ENCODE measurements at places on chromosomes 5 and 9. TPM values are rescaled to one million over a fixed set of nuclear protein-coding genes. Genes with fewer than 3 reads are reported as not detected.

GRCh38 chr5:67723873-67724272, 491.7 kb upstream of the PIK3R1 start:
- no peak for DNase-seq

DNA sequence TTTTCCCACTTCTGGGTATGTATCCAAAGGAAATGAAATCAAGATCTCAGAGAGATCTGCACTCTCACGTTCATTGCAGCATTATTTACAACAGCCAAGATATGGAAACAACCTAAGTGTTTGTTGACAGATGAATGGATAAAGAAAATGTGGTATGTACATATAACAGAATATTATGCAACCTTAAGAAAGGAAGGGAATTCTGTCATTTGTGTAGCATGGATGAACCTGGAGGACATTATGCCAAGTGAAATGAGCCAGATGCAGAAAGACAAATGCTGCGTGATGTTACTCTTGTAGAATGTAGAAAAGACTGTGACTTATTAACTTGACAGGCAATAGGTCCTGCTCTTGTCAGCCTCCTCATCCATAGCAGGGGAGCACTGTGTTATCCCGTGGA, 31.4 kb downstream of the PPARGC1B start:
- DNase-seq: no peak

- no peak for DNase-seq
Observed at GRCh38 chr9:71857159-71857558, 53.8 kb downstream of the ABHD17B start.

GRCh38 chr5:36658038-36658756, 51.8 kb downstream of the SLC1A3 start:
- peak; percentile 24 for DNase-seq

- no peak for DNase-seq
Observed at GRCh38 chr9:91202736-91203283, 158.9 kb downstream of the AUH start.

DNA sequence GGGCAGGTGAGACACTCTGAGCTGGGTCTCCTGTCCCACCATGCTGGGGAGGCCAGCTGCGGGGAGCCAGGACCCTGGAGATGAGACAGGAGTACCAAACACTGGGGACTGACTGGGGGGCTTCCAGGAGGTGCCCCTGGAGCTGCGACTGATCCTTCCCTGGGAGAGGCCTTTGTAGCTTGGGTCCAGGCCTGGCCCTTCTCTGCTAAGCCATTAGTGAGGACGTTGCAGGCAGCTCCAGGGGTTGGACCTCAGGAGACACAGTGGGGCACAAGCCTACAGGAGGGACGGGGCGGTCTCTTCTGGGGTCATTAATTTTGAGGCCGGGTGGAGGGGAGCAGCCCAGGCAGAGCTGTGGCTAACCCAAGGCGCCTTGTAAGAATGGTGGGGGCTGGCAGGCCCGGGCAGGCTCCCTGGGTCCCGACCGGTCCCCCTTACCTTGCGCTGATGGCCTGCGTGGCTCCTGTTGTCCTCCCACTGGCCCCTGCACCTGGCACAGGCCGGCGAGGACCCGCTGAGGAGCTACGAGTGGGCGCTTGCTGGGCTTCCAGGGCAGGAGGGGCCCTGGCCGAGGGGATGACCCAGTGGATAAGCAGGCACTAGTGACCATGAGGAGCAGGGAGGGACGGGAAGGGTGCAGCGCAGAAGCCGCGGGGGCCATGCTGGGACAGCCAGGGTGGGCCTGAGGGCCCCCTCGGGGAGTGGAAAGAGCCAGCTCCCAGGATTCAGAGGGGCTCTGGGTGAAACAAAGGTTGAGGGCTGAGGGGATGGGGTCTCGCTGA, 5.1 kb downstream of the MRPS2 start:
- no peak for DNase-seq

DNA sequence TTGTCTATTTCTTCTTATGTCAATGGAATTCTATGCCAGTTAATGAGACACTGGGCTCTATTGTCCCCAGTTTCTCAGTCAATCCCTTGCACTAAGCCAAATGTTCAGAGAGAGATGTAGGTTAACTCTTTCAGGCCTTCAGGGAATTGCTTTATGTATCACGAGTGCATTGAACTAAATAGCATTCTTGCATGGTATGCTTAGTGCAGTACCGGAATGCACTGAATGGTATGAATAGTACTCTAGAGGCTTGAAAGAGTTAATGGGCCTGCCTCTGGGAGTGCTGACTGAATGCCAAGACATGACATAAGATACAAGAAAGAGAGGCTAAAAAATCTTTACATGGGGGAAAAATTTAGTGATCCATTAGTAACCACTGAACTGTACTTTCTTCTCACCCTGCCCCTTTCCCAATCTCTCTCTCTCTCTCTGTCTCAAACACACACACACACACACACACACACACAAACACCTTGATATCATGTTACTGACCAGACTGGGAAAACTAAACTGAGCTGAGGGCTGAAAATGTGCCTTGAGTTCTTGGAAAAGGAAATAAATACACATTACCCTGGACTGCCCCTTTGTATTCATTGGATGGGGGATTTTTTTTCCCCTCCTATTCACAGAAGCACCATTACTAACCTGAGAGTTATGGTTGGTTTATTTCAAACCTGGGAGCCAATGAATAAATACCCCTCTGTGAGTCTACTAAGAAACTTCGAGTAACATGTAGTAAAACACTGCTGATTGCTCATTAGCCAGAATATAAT, 35.4 kb upstream of the TMC1 start:
- DNase-seq: peak; percentile 29

DNA sequence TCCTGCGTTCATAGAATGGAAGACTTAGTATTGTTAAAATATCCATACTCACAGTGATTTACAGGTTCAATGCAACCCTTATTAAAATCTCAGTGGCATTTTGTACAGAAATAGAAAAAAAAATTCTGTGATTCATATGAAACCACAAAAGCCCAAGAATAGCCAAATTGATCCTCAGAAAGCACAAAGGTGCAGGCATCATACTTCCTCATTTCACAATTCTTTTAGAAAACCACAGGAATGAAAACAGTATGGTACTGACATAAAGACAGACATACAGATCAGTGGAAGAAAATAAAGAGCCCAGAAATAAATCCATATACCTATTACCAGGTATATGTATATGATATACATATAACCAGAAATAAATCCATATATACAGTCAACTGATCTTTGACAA, 86.8 kb upstream of the MEGF10 start:
- peak; percentile 61 for DNase-seq

DNA sequence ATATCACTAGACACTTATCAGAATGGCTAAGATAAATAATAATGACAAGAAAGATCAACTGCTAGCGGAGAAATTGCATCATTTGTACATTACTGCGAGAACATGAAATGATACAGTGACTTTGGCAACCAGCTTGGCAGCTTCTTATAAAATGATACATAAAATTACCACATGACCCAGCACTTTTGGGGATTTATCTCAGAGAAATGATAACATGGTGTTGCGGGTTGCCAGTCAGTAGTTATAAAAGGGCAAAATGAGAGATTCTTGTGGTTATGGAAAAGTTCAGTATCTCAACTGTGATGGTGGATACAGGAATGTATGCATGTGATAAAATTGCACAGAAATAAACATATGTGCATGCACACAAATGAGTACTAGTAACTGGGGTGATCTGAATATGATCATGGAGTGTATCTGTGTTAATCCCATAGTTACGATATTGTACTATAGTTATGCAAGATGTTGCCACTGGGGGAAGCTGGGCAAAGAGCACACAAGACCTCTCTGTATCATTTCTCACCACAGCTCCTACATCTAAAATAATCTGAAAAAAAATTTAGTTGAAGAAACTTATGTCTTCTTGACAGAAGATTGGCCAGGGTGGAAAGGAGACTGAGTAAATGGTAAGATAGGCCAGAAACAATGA, 128.9 kb downstream of the NXNL2 start:
- no peak for DNase-seq

GRCh38 chr5:174339130-174339529, 293.6 kb downstream of the NSG2 start:
- DNase-seq: no peak

GRCh38 chr5:147400126-147400809, 109.6 kb downstream of the DPYSL3 start:
- no peak for DNase-seq

DNA sequence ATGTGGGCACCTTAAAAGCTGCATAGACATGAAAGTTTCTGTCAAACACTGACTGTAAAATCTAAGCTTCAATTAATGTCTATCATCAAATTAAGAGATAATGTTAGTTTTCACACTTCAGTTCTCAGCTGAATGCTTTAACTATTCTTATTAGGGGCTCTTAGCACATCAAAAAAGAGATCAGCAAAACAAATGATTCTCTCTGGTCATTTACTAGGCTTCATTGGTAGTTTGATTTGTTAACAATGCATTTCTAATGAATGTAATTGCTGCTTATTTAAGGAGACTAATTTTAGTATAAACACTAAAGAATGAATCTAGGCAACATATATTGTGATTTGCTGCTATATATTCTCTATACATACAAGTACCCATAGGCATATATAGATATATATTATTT, 1182.0 kb downstream of the MAT2B start:
- no peak for DNase-seq

- no peak for DNase-seq
Observed at GRCh38 chr9:94610181-94610606, 16.6 kb upstream of the FBP2 start.

- peak; percentile 58 for DNase-seq
Observed at GRCh38 chr5:135073761-135074345, 39.8 kb upstream of the PITX1 start.

DNA sequence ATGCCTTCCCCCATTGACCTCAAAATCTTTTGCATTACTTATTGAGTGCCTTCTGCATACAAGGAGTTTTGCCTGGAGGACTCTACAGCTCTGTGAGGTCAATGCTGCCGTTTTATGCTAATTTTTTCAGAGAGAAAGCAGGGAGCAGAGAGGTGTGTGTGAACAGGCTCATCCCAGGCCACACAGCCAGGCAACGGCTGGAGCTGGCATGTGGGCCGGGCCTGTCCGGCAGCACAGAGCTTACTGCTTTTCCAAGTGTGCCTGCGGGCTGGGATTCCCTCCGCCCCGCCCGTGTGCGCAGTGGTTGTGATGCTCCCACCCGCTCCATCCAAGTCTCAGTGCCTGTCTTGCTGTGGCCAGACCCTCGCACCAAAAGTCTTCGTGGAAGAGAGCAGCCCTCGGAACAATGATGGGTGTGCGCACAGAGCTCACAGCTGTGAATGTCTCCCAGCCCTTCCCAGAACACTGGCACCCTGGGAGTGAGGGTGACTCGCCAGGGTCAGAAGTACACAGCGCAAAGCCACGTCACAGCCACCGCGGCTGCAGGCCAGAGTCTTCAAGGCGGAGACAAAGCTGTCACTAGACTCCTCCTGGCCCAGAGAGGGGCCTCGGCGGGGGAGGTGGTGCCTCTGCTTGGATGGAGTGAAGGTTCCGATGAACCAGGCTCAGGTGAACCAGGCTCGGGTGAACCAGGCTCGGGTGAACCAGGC, 82.8 kb downstream of the COL5A1 start:
- DNase-seq: no peak

DNA sequence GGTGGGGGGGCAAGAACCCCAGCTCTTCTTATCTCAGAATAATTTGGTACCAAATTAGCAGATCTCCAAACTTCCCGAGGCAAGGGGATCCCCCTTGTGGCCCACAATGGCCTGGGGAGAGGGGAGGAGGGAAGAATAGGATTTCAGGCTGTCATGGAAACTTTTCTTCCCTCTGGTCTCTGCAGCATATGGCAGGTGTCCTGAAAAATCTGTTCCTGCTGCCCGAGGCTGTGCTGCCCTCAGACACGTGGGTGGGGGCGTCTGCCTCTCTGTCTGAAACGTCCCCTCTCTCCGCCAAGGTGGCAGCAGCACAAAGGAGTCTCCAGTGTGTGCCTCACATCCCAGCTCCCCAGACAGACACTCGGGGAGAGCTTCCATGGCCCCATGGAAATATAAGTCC, 34.0 kb downstream of the CCNJL start:
- no peak for DNase-seq

DNA sequence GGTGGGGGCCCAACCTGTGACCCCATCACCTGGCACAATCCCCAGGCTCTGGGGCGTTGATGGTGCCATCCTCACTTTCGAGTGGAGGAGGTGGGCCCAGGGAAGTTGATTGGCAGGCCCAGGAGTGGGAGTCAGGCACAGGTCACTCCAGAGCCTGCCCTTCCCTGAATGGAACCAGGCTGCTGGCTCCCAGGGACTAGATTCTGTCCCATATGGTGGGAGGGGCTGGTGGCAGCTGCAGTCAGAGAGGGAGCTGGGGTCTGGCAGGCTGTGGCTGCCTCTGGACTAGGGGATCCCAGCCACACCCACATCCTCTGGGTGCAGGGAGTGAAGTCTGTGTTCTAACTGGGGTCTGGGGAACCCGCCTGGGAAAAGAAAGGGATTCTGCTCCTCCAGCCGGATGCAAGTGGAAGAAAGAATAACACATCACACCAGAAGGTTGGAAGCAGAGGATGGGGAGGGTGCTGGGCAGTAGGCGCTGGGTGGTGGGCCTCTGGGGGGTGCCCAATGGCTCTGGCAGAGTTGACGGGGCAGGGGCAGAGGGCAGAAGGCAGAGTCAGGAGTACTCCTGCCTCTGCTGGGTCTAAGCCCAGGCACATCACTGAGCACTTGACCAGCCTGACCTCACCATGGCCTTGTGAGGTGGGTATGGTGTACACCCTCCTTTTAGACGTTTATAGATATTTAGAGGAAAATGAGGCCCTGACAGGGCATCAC, 25.8 kb downstream of the CEL start:
- DNase-seq: no peak

DNA sequence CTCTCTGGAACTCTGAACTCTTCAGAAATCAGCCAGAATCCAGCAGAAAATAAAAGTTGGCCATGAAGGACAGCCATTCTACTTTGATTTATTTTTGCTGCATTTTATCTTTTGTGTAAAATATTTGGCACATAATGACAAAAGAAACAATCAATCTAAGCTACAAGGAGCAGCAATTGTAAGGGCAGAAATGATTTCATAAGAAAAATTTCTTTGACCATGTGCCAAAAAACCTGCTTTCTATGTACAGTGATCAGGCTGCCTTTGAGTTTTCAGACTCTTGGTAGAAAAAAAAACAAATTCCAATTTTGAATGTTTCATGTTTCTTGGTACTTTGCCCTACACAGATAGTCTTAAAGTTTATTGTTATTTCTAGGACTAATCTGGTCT, 69.8 kb upstream of the SLC1A3 start:
- no peak for DNase-seq

GDF9 gene
- not detected for total RNA-seq

F2RL2 gene
- total RNA-seq: 0.39 TPM

AGXT2 gene
- total RNA-seq: not detected

LAMC3 gene
- 3.8 TPM for total RNA-seq

STPG3 gene
- not detected for total RNA-seq

UIMC1 gene
- 34.5 TPM for total RNA-seq

PDE6A gene
- total RNA-seq: not detected

MARVELD2 gene
- 3.8 TPM for total RNA-seq

ACSL6 gene
- 0.06 TPM for total RNA-seq

ROPN1L gene
- not detected for total RNA-seq

OBP2B gene
- total RNA-seq: not detected

PCDHB3 gene
- 0.11 TPM for total RNA-seq

OGN gene
- total RNA-seq: not detected

KDM4C gene
- 12.7 TPM for total RNA-seq

CAMK4 gene
- 28.1 TPM for total RNA-seq
